ENCODE measurements at places on chromosomes 7 and 10.

DNA sequence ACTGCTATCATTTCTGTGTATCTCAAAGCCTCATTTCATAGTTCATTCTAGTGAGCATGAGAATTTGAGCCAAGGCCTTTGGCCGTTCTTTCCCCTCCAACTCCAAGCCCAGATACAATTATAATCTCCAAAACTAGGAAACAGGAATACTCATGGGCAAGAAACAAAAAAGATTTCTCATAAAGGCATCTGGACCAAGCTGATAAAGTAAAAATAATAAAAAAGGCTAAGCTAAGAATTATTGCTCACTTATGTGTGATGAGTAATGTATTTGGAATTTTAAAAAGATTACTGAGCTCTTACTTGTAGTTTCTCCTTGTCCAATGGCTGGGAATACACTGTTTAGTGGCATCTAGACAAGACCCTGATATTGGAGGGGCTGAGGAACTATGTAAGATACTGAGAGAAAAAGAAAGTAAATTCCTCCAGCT lies 196.4 kb upstream of the POM121L12 start:
- DNase-seq, result no peak

- no peak for DNase-seq
Observed at GRCh38 chr10:12848439-12849173, 152.9 kb downstream of the CCDC3 start.

GRCh38 chr10:115606741-115607140 lies 513.6 kb downstream of the ATRNL1 start:
- DNase-seq, result no peak

GRCh38 chr7:74474271-74474865 lies 20.7 kb downstream of the GTF2IRD1 start:
- no peak for DNase-seq

GRCh38 chr7:45026984-45027773 lies 27.2 kb downstream of the CCM2 start:
- no peak for DNase-seq

DNA sequence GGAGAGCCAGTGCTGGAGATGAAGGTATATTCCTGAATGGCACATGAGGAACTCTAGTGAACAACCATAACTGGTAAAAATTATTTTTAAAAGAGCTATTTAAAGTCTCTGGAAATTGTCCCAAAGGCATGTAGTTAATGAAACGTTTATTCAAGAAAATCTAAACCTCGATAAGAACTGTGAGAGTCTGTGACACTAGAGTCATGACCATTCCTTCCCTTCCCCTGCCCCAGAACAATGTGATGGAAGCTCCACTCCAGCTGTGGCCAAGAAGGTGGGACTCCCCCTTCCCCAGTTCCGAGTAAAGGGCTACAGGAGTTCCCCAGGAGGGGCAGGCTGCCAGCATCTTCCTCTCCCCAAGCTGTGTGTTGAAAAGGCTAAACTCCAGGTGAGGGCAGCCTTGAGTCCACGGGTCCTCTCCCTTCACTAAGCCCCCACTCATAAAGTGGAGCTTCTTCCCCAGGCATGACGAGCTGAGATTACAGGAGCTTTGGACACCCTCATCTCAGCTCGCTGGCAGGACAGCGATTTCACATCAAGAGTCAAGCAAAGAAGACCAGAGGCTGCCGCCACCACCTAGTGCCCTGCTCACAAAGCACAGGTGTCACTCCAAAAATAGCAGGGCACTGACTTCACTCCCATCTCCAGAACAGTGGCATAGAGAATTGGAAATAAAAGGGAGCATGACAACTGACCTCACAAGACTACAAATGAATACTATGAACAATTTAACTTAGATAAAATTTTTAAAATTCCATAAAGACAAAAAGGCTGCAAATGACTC lies 68.5 kb downstream of the NHLRC2 start:
- no peak for DNase-seq
